Right cardiac atrium (tissue), 5 donors: ENCODE measurements at places on chromosomes 7 and 10. TPM values are rescaled to one million over a fixed set of nuclear protein-coding genes. Genes with fewer than 3 reads are reported as not detected.

Gene TMEM176B
- total RNA-seq, result 158 TPM

Gene KCNIP2
- total RNA-seq, result 977 TPM

Gene GRM3
- 0.14 TPM for total RNA-seq

Gene ACBD7
- not detected for total RNA-seq

Gene ADAM12
- total RNA-seq, result 2.2 TPM

Gene SLC18A3
- not detected for total RNA-seq

Gene FLNC
- 244 TPM for total RNA-seq

Gene UCN3
- total RNA-seq, result not detected

Gene CALHM2
- total RNA-seq, result 30.1 TPM

Gene IL2RA
- total RNA-seq, result 0.76 TPM

DNA sequence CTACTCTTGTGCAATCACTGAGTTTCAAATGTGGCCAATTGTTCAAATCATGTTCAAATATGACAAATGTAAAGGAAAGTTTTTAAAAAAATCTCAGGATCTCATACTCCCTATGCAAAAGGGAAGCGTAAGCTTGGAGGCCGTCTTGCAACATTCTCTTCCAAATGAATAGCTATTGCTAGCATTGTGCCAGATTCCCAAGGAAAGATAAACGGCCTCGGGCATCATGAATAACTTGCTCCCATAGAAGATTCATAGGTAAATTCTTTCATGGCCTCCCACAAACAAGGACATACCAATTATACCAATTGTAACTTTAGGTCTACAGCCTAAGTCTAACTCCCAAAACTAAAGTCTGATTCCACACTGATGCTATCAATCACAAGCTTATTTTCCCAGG is 416.9 kb downstream of the THSD7A start:
- DNase-seq, result no peak

GRCh38 chr10:97532935-97533671 is 34.4 kb downstream of the UBTD1 start:
- no peak for DNase-seq

GRCh38 chr10:87931836-87932230 is 68.4 kb downstream of the PTEN start:
- no peak for DNase-seq

DNA sequence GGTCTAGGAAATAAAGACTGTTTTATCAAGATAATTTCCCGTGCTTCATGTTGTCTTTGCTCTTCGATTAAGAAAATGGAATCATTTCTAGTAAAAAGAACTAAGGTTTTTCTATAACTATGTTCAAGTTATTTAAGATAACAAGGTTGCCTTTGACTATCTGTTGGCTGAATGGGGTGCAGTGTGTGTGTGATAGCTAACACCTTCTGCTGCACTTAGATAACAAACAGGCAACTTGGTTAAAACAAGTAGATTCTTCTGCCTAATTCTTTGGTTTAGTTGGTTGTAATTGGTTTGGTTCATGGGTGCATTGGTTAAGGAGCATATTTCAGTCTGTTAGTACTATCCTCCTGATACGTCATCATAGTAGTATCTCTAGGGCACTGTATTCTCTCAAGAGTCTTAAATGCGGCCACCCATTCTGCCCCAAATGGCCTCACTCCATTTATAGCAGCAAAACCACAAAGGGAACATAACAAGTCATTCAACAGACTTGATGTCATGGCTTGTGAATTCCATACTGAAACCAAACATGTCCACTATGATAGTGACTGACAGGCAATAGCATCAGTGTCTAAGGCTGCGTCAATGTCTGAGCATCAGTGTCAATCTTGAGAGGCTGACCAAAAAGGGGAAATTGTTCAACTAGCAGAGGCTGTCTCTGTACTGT is 55.7 kb downstream of the CCDC3 start:
- no peak for DNase-seq

GRCh38 chr10:77925410-77925794 is 1.2 kb downstream of the DLG5 start:
- peak; percentile 34 for DNase-seq

- DNase-seq, result no peak
Observed at GRCh38 chr10:99628923-99629624, 8.8 kb upstream of the SLC25A28 start.

GRCh38 chr7:30462179-30462578 is 16.4 kb downstream of the NOD1 start:
- DNase-seq, result no peak

- DNase-seq, result no peak
Observed at GRCh38 chr10:22222236-22223190, 4.7 kb upstream of the EBLN1 start.

- DNase-seq, result no peak
Observed at GRCh38 chr7:23759671-23760391, 49.8 kb downstream of the STK31 start.

DNA sequence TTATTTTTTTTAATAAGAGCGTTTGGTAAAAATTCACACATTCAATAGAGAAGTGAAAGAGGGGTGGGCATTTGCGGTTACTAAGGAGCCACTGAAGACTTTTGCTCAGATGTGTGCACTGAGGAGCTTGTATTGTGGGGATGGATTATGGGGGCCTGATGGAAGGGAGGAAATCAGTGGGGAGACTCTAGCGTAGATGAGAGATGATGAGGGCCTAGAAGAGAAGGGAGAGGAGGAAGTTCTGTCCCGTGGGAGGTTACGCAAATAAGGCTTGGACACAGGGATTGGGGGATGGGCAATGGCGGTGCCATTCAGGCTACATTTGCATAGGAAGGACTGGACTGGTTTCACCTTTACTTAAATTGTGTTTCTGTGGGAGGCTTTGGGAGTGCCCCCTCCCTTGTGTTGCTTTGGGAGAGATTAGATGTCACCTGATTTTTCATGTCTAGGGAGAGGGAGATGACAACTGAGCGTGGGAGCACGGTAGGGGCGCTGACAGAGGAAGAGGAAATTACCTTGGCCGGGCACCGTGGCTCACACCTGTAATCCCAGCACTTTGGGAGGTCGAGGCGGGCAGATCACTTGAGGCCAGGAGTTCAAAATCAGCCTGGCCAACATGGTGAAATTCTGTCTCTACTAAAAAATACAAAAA is 2.2 kb upstream of the HIP1 start:
- DNase-seq, result no peak

DNA sequence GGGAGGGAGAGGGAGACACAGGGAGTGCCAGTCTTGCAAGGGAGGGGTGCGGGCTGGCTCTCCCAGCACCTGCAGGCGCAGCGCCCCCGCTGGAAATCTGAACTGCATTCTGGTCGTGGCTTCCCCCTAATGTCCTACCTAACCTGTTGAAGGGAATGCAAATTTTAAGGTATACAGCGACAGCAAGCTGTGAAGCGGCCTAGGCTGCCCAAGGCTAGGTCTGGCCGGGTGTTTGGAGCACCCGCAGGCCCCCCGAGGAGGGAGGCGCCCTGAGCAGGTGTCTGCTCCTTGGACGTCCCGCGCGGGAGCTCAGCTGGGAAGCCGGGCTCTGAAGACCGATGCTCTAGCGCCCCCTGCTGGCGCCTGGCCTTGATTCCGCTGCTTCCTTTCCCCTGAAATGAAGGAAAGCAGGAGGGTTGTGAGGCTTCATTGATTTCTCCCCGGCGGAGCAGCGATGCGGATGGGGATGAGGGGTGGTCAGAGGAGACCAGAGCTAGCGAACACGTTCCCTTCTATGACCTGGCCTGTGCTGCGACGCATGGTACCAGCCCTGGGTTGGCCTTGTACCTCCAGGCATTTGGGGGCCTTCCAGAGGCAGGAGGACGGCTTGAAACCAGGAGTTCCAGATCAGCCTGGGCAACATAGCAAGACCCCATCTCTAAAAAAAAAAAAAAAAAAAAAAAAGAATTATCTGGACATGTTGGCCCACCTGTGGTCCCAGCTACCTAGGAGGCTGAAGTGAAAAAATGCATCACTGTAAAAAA is 601.3 kb downstream of the GALNT17 start:
- DNase-seq, result peak; percentile 79

- DNase-seq, result no peak
Observed at GRCh38 chr7:23533238-23533604, 1.4 kb upstream of the TRA2A start.

GRCh38 chr7:47944536-47945260 is 3.6 kb downstream of the PKD1L1 start:
- no peak for DNase-seq

DNA sequence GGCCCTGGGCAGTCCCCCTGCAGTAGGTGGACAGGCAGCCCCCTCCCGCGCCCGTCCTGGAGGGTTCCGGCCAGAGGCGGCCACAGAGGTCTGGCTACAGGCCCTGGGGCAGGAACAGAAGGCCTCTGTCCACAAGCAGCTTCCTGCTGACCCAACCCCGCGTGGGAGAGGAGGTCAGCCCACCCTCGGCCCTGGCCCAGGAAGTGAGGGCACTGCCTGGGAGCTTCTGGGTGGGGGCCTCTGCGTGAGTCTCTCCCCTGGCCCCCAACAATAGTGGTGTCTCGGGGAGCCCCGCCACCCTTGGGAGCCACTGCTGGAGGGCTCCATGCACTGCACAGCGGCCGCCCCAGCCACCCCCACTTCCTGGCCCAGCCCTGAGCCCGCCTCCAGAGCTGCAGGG is 4.7 kb downstream of the MICALL2 start:
- peak; percentile 86 for DNase-seq

- DNase-seq, result no peak
Observed at GRCh38 chr10:24239289-24240040, 30.5 kb downstream of the KIAA1217 start.

- DNase-seq, result no peak
Observed at GRCh38 chr7:113805976-113806375, 112.8 kb downstream of the PPP1R3A start.
